GM20000 (cell line): ENCODE measurements at places on chromosomes 1 and 21.

DNA sequence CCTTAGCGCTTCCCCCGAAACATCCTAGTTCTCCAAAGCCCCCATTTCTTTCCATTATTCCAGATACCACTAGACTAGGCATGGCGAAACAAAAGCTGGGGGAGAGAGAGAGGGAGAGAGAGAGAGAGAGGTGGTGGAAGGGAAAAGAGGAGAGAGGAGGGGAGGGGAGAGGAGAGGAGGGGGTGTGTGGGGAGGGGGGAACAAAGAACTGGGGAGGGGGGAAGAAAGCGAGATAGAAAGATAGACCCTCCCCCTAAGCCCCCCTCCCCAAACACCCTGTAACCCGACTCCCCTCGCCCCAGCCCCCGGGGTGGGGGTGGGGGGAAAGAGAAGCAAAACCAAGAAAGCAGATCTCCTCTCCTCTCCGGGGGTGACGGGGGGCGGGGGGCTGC lies 352 bp downstream of the MEX3A start:
- DNase-seq = no peak

GRCh38 chr21:45228171-45228641 lies 59.5 kb downstream of the POFUT2 start:
- DNase-seq = no peak

DNA sequence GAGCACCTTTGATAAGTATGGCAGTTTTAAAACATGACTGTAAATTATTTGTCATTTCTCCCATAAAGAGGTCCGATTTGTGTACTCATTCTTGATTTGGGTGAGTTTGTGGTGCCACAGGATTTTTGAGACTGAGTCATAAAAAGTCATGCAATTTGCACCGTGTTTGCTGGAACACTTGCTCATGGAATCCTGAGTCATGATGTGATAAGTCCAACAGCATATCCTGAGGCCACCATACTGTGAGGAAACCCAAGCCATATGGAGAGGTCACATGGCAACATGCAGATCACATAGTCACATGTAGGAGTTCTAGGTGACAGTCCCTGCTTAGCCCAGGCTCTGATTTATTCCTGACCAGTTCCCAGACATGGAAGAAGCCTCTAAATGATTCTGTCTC lies 40.8 kb upstream of the PRRX1 start:
- no peak for DNase-seq

- no peak for DNase-seq
Observed at GRCh38 chr1:62514746-62515423, 78.0 kb downstream of the USP1 start.

DNA sequence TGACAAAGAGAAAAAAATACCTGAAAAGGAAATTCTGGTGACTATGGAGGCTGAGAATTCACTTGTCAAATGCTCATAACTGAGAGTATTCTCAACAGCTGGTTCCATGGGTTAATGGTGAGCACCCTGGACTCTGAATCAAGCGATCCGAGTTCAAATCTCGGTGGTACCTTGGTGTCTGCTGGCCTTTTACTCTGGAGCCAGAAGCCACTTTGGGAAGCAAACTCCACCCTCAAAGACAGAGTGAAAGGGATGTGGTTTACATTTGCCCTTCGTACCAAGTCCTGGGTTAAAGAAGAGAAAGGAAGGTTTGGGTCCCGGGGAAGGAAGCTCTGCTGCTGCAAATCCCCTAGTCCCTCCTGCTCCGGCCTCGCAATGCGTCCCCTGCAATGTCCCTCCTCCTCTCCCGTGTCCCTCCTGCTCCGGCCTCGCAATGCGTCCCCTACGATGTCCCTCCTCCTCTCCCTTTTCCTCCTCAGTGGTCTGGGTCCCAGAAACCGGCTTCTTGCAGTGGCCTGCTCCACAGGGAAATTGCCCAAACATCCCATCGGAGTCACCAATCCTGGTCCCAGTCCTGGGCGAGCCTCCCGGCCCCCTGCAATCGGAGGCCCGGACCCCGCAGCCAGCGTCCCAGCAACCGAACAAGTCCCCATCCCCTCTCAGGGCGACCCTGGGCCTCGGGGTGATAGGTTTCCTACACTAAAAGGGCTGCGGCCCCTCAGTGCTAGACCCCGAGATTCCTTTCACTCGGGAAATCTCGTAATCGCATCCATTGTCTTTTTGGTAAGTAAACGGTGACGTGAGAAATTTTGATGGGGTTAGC lies 129.4 kb downstream of the PPIAL4G start:
- peak; percentile 26 for DNase-seq

- DNase-seq = no peak
Observed at GRCh38 chr1:235920596-235921375, 54.1 kb upstream of the LYST start.

- no peak for DNase-seq
Observed at GRCh38 chr1:150118716-150119115, 31.0 kb upstream of the PLEKHO1 start.

DNA sequence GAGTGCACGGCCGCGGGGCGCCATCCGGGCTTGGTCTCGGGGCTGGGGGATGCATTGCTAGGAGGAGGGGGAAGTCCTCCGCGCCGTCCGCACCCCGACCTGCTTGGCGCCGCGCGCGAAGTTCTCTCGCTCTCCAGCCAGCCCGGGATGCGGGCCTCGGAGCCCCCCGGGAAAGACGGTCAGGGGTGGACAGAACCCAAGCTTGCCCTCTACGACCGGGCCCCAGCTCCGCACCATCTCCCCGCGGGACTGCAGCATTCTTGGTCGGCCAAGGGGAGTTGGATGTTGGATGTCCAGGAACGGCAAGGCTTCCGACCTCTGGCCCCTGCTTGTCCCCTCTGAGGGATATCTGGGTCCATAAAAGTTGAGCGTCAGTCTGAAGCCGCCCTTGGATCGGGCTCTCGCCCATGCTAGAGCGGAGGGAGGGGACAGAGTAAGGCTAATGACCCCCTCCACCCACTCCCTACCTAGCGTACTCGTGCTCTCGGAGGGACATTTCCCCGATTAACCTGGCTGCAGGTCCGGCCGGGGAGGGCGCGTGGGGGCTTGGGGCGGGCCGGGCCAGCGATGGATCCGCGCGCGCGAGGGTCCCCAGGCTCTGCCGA lies 522 bp downstream of the DISP3 start:
- DNase-seq = no peak

GRCh38 chr21:43865540-43866259 lies 677 bp downstream of the AGPAT3 start:
- DNase-seq = peak; percentile 84

GRCh38 chr1:209434631-209435217 lies 148.8 kb upstream of the CAMK1G start:
- DNase-seq = no peak

- no peak for DNase-seq
Observed at GRCh38 chr1:29860056-29860455, 623.7 kb downstream of the PTPRU start.

DNA sequence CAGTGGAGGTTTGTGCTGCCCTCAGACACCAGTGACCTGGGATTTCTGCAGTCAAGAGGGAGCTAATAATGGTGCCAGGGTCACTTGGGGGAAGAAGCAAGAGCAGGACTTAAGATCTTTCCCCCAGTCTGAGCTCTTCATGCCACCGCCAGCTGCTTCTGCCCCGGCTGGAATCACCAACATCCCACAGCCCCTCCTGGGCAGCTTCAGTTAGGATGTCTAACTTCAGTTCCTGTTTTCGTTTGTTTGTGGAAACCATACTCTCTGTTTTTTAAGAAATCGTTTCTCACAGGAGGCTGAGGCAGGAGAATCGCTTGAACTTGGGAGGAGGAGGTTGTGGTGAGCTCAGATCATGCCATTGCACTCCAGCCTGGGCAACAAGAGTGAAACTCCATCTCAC lies 25.6 kb upstream of the PRDM2 start:
- DNase-seq = no peak

GRCh38 chr1:243354511-243355153 lies 98.8 kb downstream of the SDCCAG8 start:
- DNase-seq = peak; percentile 10

DNA sequence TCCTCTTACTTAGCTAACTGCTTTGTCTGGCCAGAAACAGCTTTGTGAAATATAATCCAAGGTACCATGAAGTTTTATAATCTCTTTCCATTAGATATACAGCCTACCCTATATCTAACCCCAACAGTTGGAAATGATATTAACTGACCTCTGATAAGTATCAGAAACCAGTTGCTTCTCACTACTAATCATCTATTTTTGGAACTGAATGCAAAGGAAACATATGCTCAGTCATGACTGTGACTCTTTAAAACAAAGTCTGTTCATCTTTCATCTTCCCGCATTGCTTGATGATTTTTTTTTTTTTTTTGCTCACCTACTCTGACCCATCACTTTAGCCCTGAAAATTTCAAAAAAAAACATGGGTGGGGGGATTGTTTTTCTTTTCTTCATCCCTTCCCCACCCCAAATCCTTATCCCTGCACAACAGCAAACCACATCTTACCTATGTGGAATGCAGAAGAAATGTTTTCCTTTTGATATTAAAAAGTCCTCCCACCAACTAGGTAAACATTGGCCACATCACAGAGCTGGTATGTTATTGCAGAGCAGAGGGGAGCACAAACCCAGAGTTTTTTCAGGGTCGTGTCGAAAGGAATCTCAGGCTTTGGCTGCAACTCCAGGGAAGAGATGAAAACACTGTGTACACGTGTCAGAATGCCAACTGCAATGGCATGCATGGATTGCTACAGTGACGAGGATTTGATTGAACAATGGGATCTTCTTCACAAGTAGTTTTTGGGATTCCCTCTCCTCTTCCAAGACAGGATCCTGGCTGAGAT lies 137.3 kb downstream of the SLC30A10 start:
- no peak for DNase-seq
